ENCODE measurements at places on chromosomes 2 and 18.

DNA sequence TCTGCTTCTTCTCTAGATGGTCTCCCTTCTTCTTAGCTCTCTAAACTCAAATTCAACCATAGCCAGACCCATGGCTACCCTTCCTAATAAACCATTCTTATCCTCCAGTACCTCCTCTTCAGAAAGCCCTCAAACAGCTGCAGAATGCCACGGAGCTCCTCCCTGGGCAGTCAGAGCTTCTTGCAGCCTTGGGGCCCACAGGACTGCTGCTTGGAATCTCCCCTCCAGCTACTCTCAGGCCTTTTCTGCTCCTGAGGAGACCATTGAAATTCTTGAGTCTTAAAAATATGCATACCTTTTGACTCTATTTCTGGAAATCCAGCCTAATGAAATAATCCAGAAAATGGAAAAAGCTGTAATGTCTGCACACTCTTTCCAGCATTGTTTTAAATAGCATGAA, 30.7 kb downstream of the EFR3B start:
- no peak for DNase-seq

GRCh38 chr2:54866868-54867267, 143.4 kb downstream of the EML6 start:
- no peak for DNase-seq

DNA sequence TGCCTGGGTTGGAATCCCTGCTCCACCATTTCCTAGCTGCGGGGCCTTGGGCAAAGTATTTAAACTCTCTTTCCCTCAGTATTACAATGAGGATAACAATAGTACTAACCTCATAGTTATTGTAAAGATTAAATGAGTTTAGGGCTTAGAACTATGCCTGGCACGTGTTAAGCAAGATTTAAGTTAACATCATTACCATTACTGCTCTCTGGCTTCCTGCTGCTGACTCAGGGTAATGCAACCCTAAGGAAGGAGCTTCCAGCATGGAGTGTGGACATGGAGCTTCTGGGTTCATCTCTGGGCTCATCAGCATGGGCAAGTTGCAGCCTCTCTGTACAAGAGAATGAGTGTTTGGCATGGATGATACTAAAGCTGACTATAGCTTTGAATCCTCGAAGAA, 374.2 kb upstream of the MAP2 start:
- DNase-seq: no peak

- DNase-seq: peak; percentile 6
These were observed 828 bp downstream of the DYNC1I2 start for GRCh38 chr2:171688129-171688465.

GRCh38 chr2:27070653-27071276, 689 bp downstream of the OST4 start:
- DNase-seq: no peak

DNA sequence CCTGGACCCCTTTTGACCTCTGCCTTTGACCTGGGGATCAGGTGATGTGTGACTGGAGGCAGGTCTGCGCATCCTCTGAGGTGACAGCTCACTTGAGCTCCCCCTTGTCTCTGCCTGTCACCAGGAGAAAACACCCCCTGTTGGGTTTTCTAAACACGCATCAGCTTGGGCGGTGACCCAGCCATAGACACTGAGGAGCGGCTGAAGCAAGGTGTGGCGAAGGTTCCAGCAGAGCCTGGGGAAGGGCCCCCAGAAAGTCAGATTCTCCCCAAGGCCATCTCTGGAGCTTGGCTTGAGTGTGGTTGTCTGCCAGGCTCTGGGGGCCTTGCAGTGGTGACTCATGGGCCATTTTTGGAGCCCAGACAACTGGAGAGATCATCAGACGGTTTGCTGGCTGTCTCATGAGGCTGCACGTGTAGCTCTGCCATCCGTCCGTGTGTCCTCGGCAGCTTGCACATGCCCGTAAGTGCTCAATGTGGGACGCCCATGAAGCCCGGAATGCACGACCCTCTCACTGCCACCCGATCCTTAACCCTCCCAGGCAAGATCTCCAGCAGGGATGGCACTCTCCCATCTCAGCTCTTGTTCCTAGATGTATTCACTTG, 29.4 kb downstream of the SIX3 start:
- DNase-seq: peak; percentile 23

DNA sequence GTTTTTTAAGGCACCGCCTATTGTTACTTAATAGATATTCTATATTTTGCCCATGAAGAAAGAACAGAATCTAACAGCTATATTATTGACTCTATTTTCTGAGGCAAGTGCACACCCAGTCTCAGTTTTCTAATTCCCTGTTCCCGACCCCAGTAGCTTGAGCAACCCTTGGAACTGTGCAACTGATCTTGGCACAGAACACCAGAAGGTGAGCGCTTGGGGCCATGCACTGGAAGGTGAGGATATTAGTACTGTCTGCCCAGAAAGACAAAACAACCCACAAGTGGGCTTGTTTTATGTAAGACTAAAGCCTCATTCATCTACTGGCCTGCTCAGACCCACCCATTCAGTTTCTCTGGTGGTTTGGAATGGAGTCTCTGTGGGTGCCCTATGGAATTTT, 188.8 kb upstream of the LINC00305 start:
- no peak for DNase-seq

DNA sequence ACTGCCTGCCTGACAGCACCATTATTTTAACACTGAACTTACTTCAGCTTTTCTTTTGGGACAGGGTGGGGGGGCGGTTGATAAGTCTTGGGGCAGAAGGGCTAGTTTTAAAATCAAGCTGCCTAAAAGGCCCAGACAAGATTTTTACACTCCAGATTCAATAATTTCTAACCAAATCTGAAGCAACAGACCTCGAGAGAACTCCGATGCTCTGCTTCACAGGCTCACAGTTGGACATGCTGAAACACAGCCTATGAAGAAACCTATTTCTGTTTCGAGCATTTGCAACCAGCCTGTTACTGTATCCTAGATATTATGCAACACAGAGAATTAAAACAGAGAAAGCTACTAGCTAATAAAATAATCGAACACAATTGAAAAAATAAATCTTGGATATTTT, 1.3 kb upstream of the MYT1L start:
- no peak for DNase-seq

- DNase-seq: no peak
These were observed 175.2 kb downstream of the NOL4 start for GRCh38 chr18:34049511-34049910.

- no peak for DNase-seq
These were observed 615.1 kb upstream of the SALL3 start for GRCh38 chr18:78364388-78364960.

- no peak for DNase-seq
These were observed 44.6 kb downstream of the APOB start for GRCh38 chr2:20998972-20999905.

DNA sequence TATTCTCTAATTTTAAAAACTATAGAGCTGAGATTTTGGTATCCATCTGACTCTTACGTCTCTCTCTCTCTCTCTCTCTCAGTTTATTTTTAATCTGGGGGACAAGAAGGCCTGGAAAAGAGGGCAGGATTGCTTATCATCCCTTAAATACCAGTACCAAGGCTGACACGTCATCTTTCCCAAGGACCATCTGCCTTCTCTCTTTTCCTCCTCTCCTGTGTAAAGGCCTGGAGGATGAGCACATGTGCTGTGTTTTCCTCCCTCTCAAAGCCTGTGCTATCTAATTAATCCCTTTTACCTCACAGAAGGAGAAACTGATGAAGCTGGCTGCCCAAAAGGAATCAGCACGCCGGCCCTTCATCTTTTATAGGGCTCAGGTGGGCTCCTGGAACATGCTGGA, 7.3 kb downstream of the IL37 start:
- no peak for DNase-seq

- DNase-seq: no peak
These were observed 147.0 kb downstream of the HDAC4 start for GRCh38 chr2:239253701-239254436.

- no peak for DNase-seq
These were observed 33.3 kb upstream of the FIGN start for GRCh38 chr2:163768881-163769695.

DNA sequence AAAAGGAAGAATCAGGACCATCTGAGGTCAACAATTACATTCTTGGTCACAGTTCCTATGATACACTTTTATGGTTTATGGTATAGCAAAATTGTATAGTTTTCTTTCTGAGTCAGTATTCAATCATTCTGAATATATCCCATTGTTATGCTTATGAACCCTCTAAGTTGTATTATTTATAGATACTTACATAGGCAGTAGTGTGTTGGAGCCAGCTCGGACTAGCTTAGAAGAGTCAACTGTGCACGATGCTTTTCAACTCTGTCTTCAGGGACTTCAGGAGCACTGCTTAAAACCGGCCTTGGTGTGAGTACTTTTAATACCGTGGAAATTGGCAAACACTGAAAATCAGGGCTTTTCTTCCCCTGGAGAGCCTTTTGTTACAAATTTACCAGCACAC, 215.7 kb downstream of the IKZF2 start:
- DNase-seq: no peak

GRCh38 chr2:85995648-85996529, 107.1 kb upstream of the ST3GAL5 start:
- no peak for DNase-seq

DNA sequence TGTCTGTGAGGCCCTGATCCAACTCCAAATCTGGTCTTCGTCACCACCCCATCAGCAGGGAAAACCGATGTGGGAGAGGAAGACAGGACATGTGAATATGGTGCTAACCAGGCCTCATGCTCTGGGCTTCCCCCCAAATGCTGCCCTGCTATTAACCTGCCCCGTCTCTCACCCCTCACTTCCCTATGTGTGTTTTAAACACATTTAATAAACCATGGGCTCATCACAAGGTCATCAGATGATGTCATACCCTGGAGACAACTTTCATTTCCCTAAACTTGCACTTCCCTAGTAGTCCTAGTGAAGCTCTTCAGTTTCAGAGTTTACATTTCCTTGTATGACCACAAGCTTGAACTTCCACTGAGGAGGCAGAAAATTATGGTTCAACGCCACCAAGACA, 49.9 kb downstream of the CD8B2 start:
- no peak for DNase-seq

DNA sequence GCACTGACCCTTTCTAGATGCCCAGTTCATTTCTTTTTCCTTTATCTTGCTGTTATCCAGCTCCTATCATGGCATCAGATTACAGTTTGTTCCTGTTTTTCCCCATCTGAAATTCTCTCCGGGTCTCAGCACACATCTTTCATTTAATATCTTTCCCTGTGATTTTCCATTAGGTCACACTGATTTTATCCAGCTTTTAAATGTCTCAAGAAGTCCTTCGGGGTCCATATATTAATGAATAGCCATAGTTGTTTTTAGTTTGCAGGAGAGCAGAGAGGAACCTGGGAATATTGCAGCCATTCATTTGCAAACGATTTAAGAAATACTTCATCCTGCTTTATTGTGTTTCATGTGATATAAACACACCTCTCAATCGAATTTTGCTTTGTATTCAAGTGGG, 374.2 kb downstream of the TDRD15 start:
- DNase-seq: no peak

GRCh38 chr2:189834059-189834458, 49.8 kb downstream of the PMS1 start:
- no peak for DNase-seq

- peak; percentile 71 for DNase-seq
These were observed 222.9 kb upstream of the NCKAP5 start for GRCh38 chr2:133791191-133791590.

DNA sequence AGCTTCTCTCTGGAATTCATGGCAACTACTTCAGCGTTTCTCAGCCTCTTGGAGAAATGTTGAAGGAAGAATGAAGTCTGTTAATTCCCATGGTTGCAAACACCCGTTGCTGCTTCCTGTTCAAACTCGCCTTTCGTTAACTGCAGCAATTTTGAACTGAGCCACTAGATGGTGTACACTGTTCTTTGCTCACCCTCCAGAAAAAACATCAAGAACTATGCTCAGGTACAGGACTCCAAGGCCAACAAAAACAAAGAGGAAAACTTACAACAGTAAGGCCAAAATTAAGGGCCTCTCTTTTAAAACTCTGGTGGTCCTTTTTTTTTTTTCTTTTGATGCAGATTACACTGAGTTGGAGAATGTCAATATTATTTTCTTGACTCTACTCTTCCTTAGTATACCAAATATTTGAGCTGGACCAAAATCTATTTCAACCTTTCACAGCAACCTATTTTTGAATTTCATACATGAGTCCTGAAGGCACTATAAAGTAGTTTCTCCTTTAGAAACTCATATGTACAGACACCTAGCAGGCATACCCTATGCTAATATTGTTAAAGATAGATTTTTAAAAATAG, 58.2 kb downstream of the KLHL14 start:
- peak; percentile 66 for DNase-seq

DNA sequence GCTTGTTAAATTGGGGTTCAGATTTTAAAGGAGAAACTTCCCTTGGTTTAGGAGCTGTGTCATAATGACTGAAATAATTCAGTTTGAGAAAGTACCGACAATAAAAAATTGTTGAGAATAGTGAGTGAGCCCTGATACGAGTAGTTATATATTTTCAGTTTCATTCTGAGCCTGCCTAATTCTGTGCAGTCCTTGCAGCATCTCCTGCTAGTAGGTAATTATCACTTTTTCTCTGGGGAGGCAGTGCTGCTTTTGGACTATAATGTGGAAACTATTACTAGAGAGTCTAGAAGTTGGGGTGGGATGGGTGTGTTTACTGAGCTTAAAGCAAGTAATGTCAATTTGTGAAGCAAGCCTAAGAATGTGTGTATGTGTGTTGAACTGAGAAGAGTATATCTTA, 21.7 kb downstream of the ZNF638 start:
- no peak for DNase-seq

- DNase-seq: no peak
These were observed 979.5 kb upstream of the CELF4 start for GRCh38 chr18:38545071-38545470.

- no peak for DNase-seq
These were observed 13.1 kb downstream of the ILKAP start for GRCh38 chr2:238190445-238190844.

DNA sequence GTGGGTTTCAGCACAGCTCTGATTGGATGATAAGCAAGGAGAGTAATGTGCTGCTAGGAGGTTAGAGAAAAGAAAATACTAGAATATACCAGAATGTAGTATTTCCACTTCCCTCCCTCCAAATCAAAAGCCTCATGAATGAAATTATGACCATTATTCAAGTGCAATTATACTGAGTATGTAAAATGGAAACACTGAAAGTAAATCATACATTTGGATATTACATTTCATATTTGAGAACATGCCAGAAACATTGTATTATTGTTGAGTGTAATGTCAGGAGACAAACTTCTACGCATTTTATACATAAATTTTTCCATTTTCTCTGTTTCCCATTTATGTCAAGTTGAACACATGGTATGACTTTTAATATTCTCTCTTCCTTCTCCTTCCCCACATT, 942 bp upstream of the CETN1 start:
- no peak for DNase-seq

GRCh38 chr18:76458522-76459311, 36.3 kb downstream of the ZNF516 start:
- no peak for DNase-seq

- DNase-seq: no peak
These were observed 100.9 kb downstream of the ASAP2 start for GRCh38 chr2:9307535-9307934.

GRCh38 chr2:84841577-84841976, 39.3 kb downstream of the TRABD2A start:
- no peak for DNase-seq

DNA sequence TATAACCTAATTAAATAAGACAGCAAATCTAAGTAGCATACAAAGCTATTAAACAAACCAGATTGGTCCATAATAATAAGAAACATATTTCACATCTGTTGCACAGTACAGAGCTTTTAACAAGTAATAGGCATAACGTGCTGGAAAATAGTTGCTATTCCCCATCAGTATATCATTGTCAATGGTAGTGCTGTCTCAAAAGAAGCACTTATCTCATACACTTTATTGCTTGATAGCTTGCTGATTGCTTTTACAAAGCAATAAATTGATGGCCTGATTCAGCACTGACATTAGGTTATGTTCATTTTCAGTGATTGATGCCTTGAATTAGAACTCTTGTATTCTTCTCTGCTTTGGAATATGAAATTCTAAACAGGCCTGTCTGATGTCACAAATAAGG, 641.7 kb downstream of the CBLN2 start:
- no peak for DNase-seq
